ENCODE measurements at places on chromosomes 3 and 15. TPM values are rescaled to one million over a fixed set of nuclear protein-coding genes. Genes with fewer than 3 reads are reported as not detected.

The FMN1 gene
- 4.9 TPM for total RNA-seq

The SCN11A gene
- total RNA-seq, result 0.03 TPM

The UBE2E2 gene
- total RNA-seq, result 7.4 TPM

The WDR49 gene
- 0.14 TPM for total RNA-seq

The LRRN1 gene
- 3.8 TPM for total RNA-seq

The CAMK1 gene
- 4.7 TPM for total RNA-seq

The MUC13 gene
- 3.9 TPM for total RNA-seq

The HHATL gene
- total RNA-seq, result 2.4 TPM

The ZNF660 gene
- 1.6 TPM for total RNA-seq

The ZNF385D gene
- total RNA-seq, result 0.94 TPM

The DNAH12 gene
- total RNA-seq, result 0.81 TPM

The SLC22A13 gene
- 0.18 TPM for total RNA-seq

The EXD1 gene
- not detected for total RNA-seq
